ENCODE measurements at places on chromosomes 3 and 15.

DNA sequence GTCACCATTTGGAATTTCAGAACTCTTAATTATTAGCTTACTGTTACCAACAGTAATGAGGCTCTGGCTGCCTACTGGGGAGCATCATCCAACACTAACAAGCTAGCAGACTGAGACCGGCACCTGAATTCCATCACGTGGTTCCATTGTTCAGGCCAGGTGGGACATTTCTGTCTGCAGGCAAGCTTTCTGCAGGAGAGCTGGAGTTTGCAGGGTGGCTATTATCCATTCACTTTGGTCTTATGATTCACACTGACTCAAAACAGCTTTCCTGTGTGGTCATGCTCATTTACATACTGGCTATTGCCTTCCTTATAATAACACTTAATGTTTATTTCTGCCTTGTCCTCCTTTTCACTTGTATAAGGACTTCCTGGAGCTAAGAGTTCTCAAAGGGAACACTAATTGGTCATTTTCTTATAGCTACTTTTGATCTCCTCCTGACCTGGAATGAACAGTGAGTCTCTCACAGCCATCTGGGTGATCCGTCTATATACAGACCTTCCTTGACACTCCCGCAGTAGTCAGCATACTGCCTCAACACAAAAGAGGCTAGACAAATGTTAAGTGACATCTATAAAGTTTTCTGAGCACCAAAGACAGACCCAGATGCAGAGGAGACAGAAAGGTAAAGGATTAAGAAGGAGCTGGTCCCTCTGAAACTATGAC is 695.4 kb downstream of the FHIT start:
- no peak for DNase-seq

GRCh38 chr15:89932880-89933279 is 20.1 kb upstream of the ARPIN start:
- DNase-seq = no peak

DNA sequence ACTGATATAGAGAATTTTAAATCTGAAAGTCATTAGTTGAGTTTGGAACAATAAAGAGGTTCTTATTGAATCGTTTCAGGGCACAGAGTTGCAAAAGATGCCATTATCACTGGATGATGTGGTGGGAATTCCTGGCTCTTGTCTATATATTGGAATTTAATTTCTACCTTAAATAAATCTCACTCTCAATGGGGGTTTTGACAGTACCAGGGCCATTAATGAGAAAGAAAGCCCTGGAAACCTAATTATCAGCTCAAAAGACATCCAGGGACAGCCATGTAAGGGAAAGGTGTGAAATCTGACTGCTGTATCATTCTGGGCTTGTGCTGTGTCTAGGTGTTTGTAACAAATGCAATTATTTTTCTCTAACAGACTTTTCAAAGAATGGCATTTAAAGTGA is 285.7 kb downstream of the TBL1XR1 start:
- no peak for DNase-seq

DNA sequence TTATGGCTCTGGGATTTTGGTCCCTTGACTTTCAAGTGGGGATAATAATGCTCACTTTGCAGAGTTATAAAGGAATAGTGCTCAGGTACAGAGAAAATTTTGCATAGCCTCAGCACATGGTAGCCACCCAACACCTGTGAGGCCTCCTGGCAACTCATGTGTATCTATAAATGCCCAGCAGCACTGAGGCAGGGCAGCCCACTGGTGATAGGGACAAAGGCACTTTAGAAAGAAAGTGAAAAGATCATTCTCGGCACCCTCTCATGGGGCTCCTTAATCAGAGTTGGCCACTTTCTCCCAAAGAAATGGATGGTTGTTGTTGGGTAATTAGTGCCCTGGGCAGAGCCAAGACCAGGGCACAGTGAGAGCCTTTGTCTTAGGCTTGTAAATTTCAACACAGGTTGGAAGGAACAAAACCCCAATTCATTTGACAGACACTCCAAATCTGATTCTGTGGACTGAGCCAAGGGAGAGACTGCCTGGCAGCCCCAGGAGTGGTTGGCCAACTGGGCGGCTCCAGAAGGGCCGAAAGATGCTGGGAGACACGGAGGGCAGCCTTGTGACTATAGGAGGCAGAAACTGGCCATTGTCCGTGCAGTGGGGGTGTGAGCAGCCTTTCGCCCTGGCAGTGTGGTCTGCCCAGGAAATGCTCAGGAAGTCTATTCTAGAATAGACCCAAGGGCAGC is 213.2 kb upstream of the RGMA start:
- DNase-seq = no peak

- DNase-seq = no peak
These were observed 14.3 kb downstream of the PLA2G4B start for GRCh38 chr15:41852736-41853590.

DNA sequence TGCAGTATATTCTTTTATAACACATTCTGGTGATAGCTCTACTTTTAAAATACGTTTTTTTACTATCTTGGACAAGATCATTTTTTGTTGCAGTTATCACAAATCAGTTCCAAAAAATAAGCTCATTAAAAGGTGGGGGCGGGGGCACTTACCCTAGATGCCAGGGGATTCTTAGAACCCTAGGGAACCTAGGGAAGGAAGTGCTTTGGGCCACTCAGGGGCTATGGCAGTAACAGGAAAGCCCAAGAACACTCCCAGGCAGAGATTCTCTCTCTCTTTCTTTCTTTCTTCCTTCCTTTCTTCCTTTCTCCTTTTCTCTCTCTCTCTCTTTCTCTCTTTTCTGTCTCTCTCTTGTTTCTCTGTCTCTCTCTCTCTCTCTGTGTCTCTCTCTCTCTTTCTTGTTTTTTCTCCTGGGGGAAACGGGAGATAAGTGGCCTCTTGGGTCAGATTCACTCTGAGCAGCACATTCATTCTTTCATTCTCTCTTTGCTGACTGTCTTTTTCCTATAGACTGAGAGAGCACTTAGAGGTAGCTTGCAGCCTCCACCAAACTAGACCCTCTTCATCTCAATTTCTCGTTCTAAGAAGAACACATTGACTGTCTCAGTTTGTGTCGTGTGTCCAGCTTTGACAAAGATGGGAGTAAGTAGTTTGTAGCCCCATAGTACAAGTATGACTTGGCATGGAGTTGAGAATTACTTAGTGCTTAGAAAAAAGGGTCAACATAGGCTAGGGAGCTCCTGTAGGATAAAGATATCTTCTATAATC is 16.6 kb downstream of the SCAANT1 start:
- DNase-seq = no peak

DNA sequence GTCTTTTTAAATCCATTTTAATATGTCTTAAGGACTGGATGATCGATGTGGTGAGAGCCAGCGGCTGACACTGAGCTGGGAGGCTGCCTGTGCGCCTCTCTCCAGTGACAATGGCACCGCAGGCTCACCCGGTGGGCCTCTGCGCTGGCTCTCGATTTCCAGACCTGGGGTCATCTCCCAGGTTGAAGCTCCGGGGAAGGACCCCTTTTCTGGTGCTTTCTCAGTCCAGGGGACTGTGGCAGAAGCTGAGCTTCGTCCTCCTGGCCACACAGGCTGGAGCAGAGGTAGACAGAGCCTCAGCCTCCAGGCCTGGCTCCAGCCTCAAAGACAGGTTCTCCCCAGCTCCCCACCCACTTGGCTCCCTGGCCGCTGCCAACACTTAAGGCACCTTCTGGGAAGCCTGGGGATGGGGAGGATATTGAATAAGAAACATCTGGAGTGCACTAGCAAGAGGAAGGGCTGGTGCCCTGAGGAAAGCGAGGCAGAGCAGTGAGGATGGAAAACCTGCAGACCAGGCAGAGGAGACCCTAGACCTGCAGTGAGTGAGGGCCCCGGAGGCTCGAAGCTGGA is 154.2 kb upstream of the SMAD3 start:
- no peak for DNase-seq

DNA sequence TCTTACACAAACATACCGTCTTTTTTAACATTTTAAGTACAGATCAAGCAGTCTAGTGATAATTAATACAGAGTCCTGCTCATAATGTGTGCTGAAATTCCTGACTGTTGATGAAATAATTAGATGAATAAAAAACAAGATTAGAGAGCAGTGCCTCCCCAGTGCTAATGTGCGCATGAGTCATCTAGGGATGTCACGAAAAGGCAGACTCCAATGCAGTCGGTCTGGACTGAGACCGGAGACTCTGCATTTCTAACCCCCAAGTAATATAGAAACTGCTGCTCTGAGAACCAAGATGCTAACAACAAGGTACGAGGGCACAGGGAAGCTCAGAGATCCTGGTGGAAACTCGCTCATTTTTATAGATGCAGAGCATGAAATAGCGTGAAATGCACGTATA is 61.4 kb downstream of the COL8A1 start:
- DNase-seq = no peak

DNA sequence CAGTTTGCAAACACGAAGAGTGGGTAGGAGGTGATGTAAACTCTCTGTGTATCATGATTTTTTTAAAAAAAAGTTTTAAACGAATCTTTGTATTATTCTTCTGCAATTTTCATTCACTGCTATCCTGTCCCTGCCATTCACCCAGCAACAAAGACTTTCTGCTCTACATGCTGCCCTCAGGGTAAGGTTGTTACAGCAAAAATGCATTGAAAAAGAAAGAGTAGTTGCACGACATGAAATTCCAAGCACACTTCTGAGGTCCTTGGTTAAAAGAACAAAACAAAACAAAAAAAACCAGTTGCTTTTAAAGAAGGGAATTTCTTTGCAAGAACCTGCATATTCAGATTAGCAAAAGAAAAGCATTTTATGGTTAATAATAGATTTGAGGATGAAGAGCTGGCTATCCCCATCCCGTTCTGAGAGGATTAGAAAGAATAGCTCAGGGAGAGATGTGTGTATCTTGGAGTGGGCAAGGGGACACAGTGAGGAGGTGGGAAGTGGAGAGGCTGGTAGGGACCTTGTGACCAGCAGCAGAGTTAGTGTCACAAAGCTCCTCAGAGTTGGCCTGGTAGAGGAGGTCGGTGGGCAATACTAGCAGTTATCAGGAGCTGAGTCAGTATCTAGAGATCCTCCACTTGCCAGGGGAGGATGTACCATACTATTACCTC is 290.8 kb downstream of the NEK10 start:
- DNase-seq = no peak

DNA sequence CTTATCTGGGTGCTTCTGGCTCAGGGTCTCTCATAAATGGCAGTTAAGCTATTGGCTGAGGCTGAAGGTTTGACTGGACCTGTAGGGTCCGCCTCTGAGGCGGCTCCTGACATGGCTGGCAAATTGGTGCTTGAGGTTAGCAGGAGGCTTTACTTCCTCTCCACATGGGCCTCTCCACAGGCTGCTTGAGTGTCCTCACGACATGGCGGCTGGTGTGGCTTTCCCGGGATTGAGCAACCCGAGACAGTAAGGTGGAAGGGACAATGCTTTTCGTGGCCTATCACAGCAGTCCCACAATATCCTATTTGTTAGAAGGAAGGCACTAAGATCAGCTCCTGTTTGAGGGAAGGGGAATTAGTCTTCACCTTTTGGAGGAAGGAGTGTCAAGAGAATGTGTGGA is 267.3 kb upstream of the LRRFIP2 start:
- no peak for DNase-seq

DNA sequence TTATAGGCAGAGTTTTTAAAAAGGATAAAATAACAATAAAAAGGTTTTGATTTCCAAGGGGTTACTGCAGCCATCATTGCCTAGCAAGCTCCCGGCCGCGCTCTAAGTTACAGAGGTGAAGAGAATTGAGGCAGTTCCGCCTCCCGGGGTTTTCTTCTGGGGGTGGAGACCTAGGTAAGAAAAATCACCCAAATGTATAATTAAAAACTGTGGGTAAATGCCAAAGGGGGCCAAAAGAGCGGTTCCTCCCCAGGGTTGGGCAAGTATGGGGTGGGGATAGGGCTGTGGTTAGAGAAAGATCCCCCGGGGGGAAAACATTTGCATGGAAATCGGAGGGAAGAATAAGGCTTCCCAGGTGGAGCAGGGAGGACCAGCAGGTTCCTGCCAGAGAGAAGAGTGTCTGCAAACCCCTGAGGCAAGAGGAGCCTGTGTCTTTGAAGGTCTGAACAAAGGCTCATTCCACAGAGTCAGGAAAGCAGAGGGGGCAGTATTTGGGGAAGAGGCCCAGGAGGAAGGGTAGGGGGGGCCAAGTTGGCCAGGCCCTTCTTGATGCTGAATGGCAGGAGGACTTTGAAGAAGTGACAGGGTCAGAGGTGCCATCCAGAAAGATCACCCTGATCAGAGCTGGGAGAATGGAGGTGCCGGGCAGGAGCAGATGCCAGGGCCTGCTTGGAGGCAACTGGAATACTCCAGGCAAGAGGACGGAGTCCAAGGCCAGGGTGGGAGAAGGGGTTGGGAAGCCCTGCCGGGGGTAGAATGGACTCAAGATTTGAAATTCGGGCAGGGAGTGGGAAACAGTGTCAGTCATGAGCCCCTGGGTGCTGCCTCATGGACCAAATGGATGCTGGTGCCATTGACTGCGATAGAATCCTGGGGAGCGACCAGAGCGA is 152.9 kb upstream of the RGMA start:
- DNase-seq = no peak

- no peak for DNase-seq
These were observed 3.2 kb downstream of the UBE2E2 start for GRCh38 chr3:23206366-23206765.

DNA sequence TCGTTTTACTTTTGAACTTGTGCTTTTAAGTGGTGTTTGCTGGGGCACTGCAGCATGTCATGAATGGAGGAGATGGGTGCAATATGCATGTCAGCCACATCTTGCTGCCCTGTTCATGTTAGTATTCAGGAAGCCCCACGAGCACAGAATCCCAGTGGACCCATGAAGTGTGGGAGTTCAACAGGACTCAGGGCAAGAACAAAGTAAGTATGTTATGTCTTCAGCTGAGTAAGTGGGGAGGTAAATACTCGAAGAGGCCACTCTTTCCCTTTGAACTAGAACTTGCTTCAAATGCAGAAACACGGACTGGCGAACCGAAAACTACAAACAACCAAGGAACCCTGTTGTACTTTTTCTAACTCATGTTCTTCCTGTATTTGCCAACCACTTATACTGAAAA is 23.4 kb downstream of the SOX14 start:
- no peak for DNase-seq

GRCh38 chr15:33913459-33913858 is 54.8 kb upstream of the CHRM5 start:
- DNase-seq = no peak

DNA sequence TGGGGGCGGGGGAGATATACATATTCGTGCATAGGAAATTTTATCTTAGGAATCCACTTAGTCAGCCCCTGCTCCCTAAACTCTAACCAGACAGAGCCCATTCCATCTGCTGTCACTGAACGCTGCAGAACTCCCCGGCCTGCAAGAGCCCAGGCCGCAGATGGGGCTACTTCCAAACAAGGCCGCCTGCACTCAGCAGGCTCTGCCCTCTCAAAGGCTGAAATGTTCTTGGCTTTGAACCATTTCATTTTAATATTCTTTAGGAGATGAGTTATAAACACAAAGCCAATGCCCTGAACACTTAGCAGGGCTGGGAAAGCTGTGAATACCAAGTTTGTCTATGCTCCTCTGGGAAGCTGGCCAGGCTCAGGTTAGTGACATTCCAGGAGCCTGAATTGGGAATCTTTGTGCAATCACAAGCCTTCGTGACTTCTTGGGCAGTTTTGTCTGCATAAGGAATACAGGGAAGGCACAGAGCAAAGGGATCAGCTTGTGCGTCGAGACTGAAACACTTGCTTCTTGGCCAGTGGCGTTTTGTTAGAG is 65.0 kb downstream of the SYNM start:
- no peak for DNase-seq

All from T-helper 22 cell (primary cell).